ENCODE measurements at places on chromosomes 7 and 10.

- no peak for DNase-seq
These were observed 3.3 kb upstream of the CAMK2G start for GRCh38 chr10:73877533-73878160.

GRCh38 chr10:75639736-75640135, 208.3 kb downstream of the LRMDA start:
- no peak for DNase-seq

DNA sequence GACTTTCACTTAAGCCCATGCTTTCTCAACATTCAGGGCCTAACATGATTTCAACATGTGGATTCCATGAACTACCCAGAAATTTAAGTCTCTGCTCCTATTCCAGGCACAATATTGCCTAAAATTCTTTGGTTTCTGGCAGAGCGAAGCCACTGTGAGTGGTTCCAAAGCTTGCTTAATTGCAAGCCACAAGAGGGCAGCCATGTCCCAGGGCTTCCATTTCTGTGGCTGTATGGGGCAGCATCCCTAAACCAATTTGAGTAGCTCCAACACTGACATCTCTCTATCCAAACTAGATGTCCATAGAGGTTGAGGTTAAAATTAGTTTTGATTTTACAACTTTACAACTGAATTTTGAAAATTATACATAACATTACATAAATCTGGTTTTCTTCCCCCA, 56.3 kb upstream of the MDFIC start:
- no peak for DNase-seq

DNA sequence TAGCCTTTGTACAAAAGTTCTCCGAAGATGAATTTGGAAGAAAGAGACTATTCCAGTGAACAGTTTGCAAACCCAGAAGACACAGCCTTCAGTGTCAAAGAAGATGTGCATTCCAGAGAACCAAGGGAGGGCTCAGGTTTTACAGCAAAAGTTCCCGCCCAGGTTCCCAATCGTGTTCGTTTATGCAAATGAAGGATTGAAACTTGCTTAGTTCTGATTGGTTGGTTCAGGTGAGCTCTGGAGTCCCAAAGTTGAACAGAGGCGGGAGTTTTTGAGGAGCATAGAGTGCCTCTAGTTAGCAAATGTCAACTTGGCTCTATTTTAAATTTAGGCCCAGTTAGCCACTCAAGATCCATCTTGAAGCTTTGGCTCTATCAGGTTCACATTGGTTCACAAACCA, 51.3 kb downstream of the TMEM270 start:
- DNase-seq = no peak

DNA sequence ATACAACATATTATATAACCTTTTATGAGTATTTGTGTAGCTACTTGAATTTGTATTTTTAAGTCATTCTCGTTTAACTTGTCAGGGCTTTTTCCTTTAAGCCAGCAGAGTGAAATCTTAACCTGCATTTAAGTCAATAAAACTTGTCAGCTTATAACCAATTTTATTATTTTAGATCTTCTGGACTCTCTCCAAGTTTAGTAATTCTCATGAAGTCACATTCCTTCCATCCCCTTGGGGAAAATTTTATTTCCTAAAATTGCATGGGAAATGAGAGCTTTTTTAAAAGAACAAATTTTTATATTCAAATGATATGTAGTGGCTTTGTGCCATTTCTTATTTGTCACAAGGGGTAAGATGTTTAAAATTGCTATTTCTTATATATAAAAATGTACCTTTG, 74.0 kb downstream of the SEPTIN7 start:
- no peak for DNase-seq

- DNase-seq = no peak
These were observed 11.7 kb upstream of the TBRG4 start for GRCh38 chr7:45122975-45123860.

- DNase-seq = no peak
These were observed 6.8 kb downstream of the MPP7 start for GRCh38 chr10:28296023-28296422.

DNA sequence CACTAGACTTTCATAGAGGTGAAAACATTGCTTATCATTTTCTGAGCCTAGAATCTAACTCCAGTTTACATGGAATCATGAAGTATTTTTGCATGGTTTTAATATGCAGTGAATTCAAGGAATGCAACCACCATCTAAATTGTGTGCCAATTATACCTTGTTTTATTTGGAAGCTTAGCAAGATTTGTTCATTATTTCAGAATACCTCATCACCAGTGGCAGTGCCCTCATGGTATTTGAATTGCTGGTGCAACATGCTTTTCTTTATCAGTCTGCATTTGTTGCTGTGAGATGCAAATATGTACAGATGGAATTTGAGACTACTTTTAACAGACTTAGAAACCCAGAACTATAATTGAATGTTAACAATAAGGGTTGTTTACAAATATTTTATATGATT, 18.7 kb upstream of the ZNF800 start:
- no peak for DNase-seq

DNA sequence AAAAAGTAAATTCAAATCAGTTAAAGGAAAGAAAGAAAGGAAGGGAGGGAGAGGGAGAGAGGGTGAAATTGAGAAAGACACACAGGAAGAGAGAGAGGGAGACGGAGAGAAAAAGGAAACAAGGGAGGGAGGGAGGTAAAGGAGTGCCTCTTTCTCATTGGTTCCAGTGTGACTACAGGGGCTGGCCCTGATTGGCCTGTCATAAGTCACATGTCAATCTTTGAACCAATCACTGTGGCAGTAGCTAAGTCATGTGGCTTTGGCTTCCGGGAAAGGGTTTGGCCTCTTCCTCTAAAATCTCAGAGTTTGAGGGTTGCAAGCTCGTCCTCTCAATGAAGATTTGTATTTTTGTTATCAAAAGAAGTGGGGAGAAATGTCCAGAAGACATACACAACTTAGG, 150.2 kb downstream of the RAB11FIP2 start:
- DNase-seq = no peak

- DNase-seq = no peak
These were observed 19.7 kb downstream of the MBL2 start for GRCh38 chr10:52752801-52753445.

DNA sequence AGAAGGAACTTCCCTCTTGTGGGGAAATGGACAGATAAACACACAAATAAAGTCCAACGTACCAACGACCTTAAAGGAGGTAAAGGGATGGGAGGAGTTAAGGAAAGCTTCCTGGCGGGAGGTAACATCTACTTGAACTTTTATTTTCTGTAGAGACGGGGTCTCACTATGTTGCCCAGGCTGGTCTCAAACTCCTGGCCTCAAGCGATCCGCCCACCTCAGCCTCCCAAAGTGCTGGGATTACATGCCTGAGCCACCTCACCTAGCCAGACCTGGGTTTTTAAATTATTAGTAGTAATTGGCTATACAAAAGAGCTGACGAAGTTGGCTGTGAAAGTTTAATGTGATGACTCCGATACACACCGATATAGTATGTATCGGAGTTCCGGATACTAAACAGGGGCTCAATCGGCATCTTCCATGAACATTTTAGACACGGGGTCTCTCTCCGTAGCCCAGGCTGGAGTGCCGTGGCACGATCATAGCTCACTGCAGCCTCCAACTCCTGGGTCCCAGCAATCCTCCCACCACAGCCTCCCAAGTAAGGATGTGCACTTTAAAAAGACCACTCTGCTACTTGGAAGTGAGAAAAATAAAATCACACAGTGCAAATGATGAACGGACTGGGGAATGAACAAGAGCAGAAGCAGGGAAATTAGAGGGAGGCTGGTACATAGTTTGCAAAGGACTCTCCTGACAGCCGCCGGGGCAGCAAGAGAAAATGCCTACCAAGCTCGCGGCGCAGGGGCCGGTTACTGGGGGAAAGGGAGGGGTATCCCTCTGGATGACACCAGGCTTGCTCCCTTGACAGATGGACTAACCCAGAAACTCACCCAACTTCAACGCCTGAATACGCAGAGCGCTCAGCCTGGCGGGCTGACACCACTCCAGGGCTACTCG, 1.0 kb downstream of the BCL7B start:
- DNase-seq = no peak

GRCh38 chr7:77714195-77714594, 17.9 kb downstream of the RSBN1L start:
- DNase-seq = no peak

- DNase-seq = no peak
These were observed 755.2 kb upstream of the SORCS1 start for GRCh38 chr10:107919626-107920235.

- DNase-seq = no peak
These were observed 27.1 kb upstream of the KLF6 start for GRCh38 chr10:3812141-3812540.

GRCh38 chr7:38542156-38542555, 89.0 kb downstream of the AMPH start:
- no peak for DNase-seq

- DNase-seq = no peak
These were observed 179.3 kb downstream of the PFKFB3 start for GRCh38 chr10:6382081-6382480.

GRCh38 chr7:30310674-30311362, 26.4 kb downstream of the ZNRF2 start:
- DNase-seq = no peak

GRCh38 chr10:100509241-100509840, 10.3 kb downstream of the SEC31B start:
- DNase-seq = no peak

- no peak for DNase-seq
These were observed 84.7 kb upstream of the GPR141 start for GRCh38 chr7:37598824-37599223.

GRCh38 chr7:92799446-92800211, 36.7 kb downstream of the CDK6 start:
- DNase-seq = no peak

GRCh38 chr7:47968847-47969774, 10.3 kb downstream of the HUS1 start:
- peak; percentile 15 for DNase-seq

DNA sequence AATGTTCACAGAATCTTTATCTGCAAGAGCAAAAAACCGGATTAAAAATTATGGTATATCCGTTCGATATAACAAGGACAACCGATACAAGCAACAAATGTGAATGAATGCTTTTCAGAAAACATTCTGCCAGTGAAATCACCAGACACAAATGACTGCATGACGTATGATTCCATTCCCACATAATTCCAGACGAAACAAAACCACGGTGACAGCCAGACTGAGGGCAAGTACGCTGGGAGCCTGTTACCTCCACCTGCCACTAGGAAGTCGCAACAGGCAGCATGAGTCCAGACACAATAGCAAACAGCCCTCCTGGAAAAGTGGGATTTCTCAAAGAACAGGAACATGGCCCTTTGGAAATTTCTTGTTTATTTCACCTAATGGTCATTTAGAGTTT, 41.7 kb downstream of the MAD1L1 start:
- no peak for DNase-seq

GRCh38 chr10:29835055-29835454, 200.3 kb upstream of the SVIL start:
- no peak for DNase-seq

DNA sequence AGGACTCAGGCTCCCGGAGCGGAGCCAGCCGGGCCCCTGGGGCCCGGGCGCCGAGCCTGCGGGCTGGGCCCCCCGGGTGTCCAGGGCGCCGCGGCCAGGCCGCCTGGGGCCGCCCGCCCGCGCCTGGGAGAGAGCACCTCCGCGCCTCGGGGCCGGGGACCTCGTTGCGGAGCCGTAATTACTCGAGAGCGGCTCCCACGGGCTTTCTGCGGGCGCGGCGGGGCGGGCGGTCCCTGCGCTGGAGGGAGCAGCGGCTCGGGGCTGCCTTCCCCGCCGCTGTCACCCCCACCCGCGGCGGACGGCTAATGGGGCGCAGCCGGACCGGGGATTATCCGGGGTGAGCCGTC, 1.5 kb downstream of the GNB2 start:
- no peak for DNase-seq

GRCh38 chr7:142583446-142583845, 165.8 kb upstream of the PRSS1 start:
- DNase-seq = peak; percentile 91

DNA sequence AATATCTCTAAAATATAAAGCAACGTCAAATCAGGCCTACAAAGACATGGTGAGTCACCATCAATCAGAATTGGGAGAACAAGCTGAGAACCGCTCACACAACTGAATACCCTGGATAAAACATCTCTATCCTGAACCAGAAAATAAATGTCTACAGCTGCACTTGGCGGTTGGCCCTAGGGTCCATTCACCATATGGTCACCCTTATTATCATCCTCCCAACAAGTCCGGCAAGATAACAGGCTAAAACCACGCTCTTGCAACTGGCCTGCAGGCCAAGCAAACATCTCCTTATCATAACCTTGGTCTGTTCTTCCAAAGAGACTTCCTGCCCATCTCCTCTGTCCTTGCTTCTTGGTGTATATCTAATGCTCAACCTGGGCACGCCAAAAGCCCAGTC, 310.7 kb downstream of the CALN1 start:
- DNase-seq = no peak

DNA sequence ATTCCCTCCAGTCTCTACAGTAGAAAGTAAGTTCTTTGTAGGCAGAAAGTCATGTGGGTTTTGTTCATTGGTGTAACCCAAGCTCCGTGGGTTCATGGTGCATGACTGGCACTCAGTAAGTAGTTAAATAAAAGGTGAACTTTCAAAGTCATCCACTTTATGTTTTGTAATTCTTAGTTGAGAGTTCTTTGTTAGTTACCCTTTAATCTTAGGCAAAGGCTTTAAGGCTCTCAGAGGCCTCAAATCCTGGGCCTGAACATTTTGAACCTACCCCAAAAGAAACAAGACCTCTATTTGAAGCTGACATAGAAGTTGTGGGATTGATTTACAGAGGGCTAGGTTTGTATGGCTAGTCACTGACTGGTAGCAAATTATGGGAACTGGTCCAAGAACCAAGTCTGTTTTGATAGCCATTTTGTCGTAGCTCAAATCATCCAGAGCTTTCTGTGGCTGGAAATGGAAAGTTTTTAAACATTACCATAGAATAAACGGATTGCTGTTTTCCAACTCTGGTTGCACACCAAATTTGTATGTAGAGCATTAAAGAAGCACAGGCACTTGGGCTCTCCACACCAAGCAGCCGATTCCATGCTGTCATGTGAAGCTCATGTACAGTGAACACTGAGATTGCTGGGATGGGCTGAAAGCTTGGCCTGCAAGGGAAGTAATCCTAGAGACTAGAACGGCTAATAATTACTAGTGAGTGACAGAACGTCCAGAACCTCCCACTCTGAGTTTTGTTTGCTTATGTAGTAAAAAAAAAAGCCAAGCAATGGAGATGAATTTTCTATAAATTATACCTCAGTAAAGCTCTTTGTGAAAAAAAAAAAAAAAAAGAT, 53.5 kb downstream of the DENND11 start:
- no peak for DNase-seq

DNA sequence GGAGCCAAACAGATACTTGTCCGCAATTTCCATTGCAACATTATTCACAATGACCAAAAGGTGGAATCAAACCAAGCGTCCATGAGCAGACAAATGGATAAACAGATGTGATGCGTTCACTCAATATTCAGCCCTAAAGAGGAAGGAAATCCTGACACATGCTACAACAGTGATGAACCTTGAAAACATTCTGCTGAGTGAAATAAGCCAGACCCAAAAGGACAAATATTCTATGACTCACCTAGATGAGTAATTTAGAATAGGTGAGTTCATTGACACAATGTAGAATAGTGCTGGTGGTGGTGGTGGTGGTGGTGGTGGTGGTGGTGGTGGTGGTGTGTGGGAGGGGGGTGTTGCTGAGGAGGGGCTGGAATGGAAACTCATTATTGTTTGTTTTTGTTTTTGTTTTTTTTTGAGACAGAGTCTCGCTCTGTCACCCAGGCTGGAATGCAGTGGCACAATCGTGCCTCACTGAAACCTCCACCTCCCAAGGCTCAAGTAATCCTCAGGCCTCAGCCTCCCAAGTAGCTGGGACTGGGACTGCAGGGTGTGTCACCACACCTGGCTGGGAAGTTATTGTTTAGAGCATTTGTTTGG, 28.6 kb downstream of the SMKR1 start:
- DNase-seq = peak; percentile 77
